Endothelial cell (in vitro differentiated cells): ENCODE measurements at places on chromosomes 5 and 9.
A peak's percentile ranks its signal among the peaks of the same experiment; 100 is the strongest.

DNA sequence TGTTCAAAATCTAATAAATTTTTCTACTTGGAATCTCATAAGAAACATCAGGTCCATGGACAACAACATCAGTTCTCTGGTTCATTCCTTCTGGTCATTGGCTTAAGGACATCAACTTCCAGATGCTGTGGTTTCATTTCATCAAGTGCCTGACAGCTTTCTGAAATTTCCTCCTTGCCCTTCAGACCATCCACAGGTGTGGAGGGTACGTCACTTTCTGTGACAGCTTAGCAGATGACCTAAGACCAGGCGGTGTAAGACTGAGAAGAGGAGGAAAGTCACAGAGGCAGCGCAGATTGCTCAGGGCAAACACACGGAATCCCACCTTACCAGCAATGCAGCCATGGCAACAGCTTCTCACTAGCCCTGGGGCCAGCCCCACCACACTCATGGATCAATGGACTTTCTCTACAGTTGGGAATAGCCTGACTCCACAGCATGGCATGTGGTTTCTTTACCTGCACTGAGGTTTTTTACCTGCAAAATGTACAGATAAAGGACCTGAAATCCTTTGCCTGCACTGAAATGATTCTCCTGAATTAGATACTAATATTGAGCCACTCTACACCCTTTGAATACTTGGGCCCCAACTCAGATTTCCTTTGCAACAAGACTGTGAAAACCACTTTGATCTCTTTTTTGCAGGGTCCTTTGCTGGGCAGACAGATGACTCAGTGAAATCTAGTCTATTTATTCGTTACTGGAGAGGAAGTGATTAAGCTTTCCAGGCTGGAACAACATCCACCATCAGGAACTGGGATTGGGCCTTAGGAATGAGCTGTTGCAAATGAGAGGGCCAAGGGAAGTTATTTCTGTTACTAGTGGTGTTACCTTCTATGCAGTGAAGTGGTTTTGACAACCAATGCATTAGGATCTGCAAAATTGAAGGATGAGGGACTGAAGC, 26.9 kb downstream of the TICAM2 start:
- no peak for DNase-seq

- no peak for DNase-seq
These were observed 90.6 kb upstream of the RUFY1 start for GRCh38 chr5:179459771-179460170.

DNA sequence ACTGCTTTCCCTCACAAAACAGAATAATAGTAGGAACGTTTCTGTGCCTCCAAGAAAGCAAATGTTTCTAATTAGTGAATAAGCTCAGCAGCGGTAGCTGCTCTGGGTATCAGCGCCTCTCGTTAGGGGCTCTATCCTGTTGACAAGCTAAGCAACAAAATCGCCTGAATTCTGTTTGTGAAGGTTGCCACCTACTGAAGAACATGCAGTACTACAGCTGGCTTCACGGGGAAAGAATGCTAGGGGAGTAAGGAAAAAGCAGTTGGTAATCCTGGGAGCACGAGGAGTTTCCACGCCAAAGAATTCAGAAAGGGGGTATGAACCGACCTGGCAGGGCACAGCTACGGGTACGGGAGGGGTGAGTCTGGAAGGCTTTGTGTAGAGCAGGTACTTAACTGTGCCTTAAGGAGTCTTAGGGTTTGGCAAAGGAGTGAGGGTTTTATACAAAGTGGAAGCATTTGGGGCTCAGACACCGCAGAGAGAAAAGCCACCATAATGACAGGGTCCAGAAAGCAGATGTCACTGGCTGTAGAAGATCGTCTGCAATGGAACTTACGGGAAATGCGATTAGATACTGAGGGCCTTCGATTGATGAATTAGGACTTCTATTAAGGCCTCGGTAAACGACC, 171.7 kb downstream of the TTC39B start:
- DNase-seq = peak; percentile 65

DNA sequence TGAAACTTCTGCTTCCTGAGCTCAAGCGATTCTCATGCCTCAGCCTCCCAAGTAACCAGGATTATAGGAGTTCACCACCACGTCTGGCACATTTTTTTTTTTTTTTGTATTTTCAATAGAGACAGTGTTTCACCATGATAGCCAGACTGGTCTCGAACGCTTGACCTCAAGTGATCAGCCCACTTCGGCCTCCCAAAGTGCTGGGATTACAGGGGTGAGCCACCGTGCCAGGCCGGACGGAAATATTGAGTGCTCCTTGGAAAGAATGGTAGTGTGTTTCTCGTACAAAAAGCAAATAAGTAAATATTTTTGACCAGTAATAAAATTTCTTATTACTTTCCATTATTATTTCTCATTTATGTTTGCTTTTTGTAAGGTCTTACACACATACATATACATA, 1307.9 kb upstream of the CDH6 start:
- no peak for DNase-seq

DNA sequence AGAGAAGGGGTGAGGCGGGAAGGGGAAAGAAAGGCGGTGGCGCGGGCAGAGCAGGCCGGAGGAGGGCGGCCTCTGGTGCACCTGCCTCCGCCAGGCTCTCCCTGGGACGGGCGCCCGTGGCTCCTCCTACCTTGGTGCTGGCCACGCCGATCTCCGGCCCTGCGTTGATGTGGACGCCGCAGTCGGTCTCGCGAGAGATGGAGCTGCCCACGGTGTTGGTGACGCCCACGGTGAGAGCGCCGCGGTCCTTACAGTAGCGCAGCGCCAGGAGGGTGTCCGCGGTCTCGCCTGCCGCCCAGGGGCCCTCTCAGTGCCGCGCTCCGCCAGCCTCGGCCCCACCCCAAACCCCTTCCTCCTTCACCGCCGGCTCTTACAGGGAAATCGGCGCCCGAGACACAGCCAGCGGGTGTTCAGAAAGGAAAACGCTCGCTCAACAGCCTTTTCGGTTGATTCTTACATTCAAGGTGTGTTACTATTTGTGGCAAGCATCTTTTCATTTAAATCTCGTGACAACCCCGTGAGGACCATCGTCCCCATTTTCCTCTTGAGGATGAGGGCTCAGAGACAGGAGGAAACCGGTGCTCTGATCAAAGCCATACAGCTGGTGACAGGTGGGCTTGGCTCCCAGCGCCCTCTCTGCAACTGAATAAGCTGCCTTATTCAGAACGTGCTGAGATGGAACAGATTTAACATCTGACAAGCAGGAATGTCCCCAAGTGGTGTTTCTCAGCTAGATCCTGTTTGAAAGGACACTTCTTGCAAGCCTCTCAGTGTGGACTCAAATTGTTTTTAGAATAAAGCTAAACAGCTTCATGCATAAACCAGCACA, 22.0 kb upstream of the MAPK9 start:
- peak; percentile 59 for DNase-seq

DNA sequence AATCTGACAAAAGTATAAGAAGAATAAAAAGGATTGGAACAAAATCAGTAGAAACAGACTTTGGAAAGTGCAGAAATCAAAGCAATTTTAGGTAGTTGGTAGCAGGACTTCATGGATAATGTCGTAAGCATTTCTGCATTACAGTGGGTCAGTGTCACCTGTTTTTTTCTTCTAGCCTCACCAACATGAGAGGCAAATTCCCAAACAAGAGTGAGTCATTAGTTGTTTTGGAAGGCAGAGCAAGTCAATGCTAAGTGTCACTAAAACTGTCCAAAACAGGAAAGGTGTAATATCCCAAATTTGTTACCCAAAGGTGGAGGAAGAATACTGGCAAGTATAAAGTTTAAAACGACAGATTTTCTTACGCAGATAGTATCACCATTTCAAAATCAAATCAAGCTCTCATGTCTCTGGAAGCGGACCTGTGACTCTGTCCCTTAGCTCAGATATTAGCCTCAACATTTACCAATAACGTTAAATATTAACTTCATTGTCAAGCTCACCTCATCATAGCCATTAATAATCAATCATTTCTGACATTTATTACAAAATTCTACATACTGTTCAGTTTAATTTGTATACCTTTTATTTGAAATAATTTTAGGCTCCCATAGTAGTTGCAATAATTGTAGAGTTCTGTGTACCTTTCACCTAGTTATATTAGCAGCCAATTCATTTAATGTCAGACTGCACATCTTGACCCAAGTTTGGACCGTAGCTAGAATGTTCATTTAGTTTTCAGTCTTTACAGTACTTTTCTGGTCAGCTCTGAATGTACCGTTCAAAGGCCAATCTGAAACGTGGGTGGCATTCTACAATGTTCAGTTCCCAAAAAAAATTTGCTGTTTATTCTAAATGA, 901.2 kb upstream of the COX7C start:
- no peak for DNase-seq

DNA sequence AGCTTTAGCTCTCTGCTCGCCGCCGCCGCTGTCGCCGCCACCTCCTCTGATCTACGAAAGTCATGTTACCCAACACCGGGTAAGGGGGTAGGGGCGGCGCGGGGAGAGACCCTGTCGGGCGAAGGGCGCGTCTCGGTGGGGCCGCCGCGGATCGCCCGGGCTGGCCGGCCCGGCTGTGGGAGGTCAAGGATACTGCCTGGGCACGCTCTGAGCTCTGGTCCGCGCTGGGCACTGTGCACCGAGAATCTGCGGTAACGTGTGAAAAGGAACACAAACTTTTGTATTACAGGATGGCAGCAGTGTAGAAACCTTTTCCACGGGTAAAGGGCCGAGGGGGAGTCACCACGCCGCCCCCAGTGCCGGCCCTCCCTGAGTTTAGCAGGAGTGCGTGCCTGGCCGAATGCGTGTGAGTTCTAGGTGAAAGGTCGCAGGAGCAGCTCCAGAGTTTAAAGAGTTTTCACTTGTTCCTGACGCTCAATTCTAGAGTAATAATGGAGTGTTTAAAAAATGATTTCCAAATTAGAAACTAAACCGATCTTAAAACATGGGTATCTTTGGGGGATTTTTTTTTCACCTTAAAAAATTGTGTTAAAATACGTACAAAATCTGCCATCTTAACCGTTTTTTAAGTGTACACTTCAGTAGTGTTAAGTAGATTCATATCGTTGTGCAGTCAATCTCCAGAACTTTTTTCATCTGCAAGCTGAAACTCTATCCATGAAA, at the start of gene HSDL2:
Gene HSDL2 (plus strand): TSS at position 7 of the 723 bp plus-strand sequence. CDS start 56 bp downstream, at position 63.
- no peak for DNase-seq

DNA sequence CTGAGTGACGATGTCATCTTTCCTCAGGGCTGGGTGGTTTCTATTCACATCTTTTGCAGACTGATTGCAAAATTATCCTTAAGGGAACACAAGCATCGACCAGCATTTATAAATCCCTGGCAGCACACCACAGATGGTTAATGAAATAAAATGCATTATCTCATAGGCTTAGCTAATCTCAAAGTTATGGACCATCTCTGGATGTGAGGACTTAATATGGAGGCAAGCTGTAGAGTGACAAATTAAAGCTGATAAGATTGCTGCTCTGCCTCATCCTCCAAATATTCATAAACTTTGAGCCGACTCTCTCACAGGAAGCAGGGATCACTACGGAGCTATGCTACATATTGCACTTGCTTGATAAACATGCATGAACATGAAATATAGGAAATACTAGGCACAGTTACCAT, 663.2 kb upstream of the RGMB start:
- no peak for DNase-seq

DNA sequence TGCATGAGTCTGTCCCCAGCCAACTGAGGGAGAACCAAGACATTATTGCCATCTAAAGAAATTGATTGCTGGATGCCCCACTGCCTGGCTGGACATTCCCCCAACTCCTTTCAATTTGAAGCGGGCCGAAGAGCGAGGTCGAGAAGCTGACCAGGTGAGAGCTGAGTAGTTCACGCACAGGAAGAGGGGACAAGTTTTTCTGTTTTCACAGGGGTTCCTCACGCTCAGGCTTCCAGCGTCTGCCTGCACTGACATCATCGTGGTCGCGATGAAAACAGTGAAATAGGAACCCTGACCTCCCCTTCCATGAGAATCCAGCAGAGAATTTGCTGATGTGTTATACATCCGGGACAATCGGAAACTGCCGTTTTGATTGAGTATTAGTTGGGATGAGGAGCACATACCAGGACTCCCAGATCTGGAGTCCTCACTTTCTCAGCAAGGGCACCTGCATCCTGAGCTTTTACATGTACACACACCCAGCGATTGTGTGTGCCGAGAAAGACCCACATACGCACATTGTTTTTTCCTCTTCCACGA, 3.1 kb upstream of the DMRT3 start:
- DNase-seq = no peak

DNA sequence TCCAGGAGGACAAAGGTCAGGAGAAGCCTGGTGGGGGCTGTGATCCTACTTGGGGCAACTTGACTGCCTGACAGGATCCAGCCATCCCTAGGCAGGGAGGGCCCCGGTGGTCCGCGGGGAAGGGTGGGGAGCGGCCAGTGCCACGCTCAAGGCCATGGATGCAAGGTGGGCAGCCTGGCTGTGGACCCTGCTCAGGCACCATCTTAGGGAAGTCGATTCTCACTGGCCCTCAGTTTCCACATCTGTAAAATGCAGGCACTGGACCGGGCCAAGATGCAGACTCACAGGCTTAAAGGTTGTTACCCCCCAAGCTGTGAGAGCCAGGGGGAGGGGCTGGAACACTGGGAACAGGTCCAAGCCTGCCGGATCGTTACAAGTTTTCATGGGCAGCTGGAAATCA, 8.7 kb upstream of the DOLPP1 start:
- no peak for DNase-seq

- peak; percentile 85 for DNase-seq
These were observed at the start of gene KLF4 for GRCh38 chr9:107489687-107490605. TSS of gene KLF4 (minus strand) at chr9:107489769. CDS start at chr9:107489172, 597 bp downstream.

DNA sequence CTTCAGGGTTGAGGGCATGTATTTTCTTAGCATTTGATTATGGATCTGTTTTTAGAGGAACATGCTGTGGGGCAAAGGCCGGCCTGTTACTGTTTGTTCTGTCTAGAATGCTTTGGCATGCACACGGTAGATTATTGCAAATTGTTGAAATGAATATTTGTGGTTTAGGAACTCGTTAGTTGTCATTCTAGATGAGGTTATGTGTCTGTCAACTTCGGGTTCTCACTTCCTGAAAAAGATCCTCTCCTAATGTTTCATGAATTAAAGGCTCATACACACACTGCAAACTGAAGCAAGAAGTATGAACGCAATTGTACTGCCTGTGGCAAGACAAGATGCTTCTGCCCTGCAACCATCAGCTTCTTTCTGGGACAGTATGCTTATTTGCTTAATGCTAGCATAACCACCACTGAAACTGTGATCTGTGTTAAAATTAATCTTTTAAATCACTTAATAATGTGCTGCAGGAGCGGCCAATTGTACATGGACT, 99.6 kb downstream of the BASP1 start:
- no peak for DNase-seq

- DNase-seq = peak; percentile 71
These were observed 287.3 kb downstream of the EBF1 start for GRCh38 chr5:158812408-158812807.

DNA sequence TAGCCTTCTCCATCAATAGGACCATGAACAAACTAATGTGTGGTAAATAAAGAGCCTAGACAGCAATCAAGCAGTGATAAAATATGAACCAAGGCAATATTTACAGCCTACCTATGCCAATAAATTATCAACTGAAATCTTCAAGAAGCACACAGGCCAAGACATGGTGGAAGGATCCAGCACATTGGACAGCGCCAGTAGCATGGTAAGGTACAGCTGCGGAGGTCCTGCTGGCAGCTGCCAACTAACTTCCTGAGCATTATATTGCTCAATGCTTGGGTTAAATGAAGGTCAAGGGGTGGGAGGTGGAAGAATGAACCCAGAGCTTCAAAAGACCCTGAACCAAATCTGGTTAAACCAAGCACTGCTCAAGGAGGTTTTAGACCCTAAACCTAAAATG, 16.5 kb upstream of the SPDL1 start:
- DNase-seq = peak; percentile 16
